ENCODE measurements at places on chromosomes 16 and 17.

DNA sequence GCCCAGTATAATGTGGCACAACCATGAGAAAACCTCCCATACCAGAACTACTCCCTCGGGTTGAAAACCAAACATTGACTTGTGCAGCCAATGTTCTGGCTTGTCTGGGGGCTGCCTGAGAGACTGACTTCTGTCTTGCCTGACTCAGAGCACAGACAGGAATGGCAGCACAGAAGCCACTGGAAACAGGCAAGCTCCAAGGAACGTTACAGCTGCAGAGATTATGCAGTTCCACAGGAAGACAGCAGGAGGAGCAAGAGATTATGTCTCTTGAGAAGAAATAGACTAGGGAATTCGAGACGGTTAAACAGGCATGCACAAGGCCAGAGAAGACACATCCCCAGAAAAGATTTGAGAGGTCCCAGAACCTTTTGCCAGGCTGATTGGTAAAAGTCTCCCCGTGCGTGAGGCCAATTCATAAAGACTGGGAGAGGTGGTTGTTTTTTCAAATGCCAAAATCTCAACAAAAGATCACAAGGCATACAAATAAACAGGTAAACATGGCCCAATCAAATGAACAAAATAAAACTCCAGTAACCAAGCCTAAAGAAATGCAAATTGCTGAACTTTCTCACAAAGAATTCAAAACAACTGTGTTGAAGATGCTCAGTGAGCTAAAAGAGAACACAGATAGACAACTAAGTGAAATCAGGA, 90.6 kb upstream of the CDH5 start:
- peak; percentile 75 for DNase-seq

DNA sequence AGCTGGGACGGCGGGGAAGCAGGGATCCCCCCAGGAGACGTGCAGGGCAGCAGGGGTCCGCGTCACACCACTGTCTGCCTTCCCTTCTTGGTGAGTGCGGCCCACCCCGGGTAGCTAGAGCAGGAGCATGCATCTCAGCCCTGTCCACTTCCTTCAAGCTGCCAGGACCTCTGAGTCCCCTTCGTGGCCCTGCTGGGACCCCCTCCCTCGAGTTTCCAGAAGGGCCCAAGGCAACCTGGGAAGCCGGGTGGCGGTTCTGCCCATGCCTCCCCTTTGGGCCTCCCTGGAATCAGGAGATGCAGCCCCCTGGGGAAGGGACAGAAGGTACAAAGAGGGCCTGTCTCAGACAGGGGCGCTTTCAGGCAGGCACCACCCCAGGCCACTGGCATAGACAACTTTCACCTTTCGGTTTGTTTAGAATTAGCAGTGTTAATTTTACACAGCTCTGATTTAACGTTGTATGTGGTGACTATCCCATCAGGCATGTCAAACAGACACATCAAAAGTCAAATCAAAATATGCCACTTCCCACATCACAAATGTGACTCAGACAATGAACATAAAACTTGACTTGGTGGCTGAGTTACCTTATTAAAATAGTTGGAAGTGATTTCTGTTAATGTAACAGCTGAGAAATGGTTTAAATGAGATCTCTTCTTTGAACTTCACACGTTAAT, 94.5 kb upstream of the METRNL start:
- no peak for DNase-seq

GRCh38 chr16:79370736-79371135, 229.8 kb downstream of the MAF start:
- DNase-seq = no peak

DNA sequence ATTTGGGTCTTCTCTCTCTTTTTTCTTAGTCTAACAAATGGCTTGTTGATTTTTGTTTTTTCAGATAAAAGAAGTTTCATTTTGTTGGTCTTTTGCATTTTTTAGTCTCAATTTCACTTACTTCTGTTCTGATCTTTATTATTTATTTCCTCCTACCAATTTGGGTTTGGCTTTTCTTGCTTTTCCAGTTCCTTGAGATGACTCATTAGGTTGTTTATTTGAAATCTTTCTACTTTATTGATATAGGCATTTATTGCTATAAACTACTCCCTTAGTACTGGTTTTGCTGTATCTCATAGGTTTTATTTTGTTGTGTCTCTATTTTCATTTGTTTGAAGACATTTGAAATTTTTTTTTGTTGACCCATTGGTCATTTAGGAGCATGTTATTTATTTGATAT, 152.2 kb upstream of the MPHOSPH6 start:
- no peak for DNase-seq

DNA sequence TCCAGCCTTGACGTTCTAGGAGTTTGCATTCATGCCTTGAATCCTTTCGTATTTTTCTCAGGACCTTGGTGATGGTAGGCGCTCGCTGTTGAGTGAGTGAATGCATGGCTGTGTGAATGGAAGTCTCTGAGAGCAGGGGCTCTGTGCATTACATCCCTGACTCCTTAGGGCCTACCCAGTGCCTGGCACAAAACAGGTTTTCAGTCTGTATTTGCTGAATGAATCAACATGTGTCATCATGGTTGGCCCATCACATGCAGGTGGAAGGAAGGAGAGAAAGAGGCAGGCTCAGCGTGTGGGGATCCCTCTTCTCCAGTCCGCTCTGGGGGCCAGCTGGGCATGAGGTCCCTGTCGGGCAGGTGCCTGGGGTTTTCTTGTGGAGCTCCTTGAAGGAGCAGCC, 8.7 kb downstream of the RAP1GAP2 start:
- DNase-seq = no peak

- DNase-seq = no peak
These were observed 339.1 kb downstream of the PMP22 start for GRCh38 chr17:14926073-14926472.

DNA sequence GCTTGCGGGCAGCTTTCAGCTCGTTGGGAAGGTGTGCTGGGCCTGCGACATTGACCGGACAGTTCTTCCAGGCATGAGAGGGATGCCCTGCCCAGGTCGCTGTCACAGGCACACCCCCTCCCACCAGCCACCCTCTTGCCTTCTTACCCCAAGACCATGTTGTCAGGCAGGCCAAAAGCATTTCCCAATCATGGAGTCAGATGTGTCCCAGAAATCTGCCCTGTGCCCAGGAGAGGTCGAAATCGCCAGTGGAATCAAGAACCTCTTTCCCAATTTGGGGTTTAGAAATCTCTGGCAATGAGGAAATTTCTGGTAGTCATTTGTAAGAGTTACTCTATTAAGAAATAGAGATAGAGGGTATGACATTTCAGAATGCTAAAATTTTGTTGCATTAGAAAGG, 177.1 kb downstream of the RAB11FIP4 start:
- DNase-seq = no peak

- DNase-seq = no peak
These were observed 19.1 kb upstream of the TAC4 start for GRCh38 chr17:49866882-49867413.

- no peak for DNase-seq
These were observed 13.8 kb downstream of the SLC16A3 start for GRCh38 chr17:82242698-82242976.

GRCh38 chr17:43418441-43419374, 19.9 kb downstream of the ARL4D start:
- DNase-seq = peak; percentile 42

DNA sequence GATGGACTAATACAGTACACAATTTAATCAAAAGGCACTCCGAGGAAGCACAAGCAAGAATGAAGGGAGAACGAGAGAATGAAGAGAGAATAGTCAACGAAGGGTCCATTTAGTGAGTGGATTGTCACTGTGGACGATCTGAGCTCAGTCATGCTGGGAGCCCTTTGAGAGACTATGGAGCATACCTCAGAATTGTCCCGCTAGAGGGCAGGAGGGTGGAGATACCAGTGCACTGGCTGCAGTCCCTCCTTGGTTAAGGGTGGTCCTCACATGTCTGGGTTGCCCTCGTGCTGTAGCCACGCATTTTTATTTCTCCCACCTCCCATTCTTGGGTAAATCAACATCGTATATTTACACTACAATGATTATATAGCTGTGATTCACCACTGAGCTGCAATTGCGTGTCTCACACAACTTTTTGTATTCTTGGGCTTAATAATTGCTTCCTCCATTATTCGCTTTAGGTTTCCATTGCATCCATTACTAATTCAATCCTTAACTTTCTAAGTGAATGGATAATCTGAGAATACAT, 33.2 kb upstream of the FAM20A start:
- DNase-seq = no peak

DNA sequence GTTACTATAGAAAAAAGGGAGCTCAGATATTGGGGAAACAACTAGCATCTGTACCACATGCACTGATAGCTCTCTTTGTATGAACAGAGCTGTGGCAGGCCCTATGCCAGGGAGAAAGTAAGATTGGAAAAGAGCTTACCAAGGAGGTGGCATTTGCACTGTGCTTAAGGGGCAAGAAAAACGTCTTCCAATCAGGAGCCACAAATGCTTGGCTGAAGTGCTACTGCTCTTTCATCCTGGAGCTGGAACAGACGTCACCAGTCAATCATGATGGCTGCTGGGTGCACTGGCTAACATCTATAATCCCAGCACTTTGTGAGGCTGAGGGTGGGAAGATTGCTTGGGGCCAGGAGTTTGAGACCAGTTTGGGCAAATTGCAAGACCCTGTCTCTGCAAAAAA, 218.5 kb downstream of the SEC14L1 start:
- no peak for DNase-seq

GRCh38 chr16:66026211-66026610, 340.3 kb upstream of the CDH5 start:
- DNase-seq = peak; percentile 66

DNA sequence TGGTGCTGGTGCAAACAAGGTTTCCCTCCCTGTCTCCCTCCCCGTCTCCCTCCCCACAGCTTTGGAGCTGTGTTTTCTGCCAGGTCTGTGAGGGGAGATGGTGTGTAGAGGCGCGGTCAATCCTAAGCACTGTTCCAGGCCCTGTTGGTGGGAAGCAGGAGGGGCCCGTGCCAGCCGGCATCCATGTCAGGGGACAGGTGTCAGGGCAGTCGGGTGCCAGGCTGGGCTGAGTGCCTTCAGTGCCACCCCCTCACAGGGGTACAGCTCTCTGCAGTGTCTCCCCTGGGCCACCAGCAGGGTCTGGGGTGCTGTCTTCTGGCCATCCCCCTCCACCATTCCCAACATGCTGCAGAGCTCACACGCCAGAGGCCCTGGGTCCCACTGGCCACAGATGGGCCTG, 73.6 kb downstream of the KLHDC4 start:
- no peak for DNase-seq

DNA sequence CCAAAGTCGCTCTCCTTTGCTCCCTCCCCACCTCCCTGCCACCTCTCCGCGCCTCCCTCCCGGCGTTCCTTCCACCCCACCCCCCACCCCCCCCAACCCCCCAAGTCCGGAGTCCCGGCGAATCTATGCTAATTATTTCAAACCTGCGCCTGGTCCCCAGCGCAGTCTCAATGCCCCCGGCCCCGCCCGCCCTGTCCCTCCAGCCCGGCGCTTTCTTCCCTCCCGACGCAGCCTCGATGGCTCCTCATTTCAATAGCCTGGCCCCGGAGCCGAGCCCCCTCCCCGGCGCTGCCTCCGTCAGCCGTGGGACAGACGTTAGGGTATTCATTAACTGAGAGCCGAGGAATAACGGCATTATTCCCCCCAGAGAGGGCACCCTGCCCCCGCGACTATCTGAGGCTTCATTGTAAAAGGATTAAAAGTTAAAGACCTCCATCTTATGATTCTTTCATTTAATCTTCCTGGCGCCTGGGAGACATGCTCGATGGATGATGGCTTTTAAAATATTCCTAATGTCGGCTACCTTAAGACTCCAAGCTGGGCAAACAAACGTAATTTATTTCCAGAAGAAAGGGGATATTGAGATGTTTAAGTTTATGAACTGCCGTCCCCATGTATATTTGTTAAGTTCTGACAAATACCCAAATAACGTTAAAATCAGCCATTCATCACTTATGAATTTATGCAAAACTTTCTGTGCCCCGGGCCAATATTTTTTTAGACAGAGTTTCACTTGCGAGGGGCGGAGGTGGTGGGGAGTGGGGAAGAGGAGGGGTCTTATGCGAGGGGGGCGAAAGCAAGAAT, 3.4 kb downstream of the NOG start:
- no peak for DNase-seq

- peak; percentile 6 for DNase-seq
These were observed 62.2 kb downstream of the UTP18 start for GRCh38 chr17:51322390-51323029.

GRCh38 chr16:17296431-17296830, 174.3 kb downstream of the XYLT1 start:
- no peak for DNase-seq

- no peak for DNase-seq
These were observed 116.0 kb downstream of the SALL1 start for GRCh38 chr16:51035110-51035498.

Data from NCI-H1092 treated with DMSO at 0.1 percent for 48 hours (cell line).